Effector memory CD4-positive, alpha-beta T cell (primary cell): ENCODE measurements at places on chromosomes 11 and 22.

- no peak for DNase-seq
Measured at GRCh38 chr11:10233581-10233980, 60.4 kb downstream of the SBF2 start.

- no peak for DNase-seq
Measured at GRCh38 chr11:75199412-75199955, 41.1 kb upstream of the TPBGL start.

DNA sequence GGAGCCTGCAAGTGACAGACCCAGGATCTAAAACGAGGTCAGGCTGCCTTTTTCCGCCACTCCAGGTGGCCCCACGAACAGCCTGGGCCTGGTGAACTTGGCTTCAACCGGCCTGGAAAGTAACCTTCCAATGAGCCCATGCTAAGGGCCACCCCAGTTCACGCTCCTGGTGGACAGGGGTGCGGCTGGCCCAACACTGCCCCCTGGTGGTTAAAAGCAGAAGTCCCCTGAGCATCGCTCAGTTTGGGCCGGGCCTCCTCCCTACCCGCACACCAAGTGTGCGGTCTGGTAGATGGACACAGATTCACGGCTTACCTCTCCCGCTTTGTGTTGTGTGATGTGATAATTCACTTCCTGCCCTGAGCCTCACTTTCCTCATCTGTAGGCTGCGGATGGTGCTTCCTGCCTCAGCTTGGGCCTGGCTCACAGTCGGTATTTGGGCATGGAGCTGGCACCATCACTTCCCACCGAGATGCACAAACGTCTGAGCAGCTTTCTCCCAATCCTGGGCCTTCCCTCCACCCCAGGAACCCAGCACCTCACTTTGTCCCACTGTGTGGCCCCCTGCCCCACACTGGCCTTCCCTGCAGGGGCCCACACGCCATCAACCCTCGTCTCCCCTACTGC, 13.7 kb upstream of the SEC14L3 start:
- DNase-seq, result peak; percentile 66

GRCh38 chr22:40182231-40182835, 4.6 kb downstream of the TNRC6B start:
- DNase-seq, result no peak
